ENCODE measurements at places on chromosomes 3 and 15.

GRCh38 chr3:56980798-56981390 lies 79.6 kb upstream of the SPATA12 start:
- no peak for DNase-seq

GRCh38 chr3:138043266-138044029 lies 33.5 kb downstream of the CLDN18 start:
- no peak for DNase-seq

DNA sequence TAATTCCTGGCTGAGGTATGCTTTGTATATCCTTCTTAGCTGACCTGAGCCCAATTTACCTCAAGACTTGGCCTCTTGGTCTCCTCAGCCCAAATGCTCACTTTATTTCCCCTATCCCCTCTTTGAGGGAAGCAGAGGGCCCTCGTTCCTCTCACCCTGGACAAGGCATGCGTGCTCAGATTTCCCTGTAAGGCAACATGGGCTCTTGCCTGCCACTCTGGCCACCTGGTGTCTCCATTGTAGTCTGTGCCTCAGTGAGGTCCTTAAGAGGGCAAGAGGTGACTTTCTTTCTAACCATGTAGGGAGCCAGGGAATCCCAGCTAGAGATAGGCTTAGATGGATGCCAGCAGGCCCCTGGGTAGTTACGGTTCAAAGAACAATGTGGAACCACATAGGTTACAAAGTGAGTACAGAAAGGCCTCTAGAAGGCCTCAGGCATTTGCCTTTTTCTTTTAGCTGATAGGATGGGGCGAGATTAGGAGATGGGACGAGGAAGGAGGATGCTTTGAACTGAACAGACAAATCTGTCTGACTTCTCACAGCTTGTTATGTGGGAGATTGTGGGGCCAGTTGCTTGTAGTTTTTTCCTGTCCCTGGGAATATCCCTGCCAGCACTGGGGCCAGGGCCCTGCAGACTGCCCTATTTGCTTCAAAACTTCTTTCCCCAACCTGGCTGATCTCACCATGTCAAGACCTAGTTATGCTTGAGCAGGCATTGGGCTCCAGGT lies 1.1 kb upstream of the INTS14 start:
- DNase-seq: no peak

DNA sequence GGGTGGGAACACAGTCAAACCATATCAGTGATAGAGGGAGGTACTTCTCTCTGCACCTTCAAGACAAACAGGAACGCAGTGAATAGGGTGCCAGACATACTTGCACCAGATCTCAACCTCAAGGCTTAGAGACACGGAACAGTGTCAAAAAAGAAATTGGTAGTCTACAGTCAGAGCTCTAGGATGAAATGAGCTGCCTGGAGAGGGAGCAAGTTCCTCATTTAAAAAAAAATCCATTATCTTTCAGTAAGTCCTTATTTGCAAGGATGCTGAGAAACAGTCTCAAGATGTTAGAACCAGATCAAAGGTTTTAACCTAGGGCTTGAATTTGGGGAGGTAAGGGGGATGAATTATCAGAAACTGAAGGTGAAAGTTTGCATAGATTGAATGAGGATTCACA lies 20.2 kb upstream of the LMCD1 start:
- no peak for DNase-seq

- DNase-seq: no peak
Measured at GRCh38 chr15:29090617-29091466, 178.8 kb downstream of the NSMCE3 start.

DNA sequence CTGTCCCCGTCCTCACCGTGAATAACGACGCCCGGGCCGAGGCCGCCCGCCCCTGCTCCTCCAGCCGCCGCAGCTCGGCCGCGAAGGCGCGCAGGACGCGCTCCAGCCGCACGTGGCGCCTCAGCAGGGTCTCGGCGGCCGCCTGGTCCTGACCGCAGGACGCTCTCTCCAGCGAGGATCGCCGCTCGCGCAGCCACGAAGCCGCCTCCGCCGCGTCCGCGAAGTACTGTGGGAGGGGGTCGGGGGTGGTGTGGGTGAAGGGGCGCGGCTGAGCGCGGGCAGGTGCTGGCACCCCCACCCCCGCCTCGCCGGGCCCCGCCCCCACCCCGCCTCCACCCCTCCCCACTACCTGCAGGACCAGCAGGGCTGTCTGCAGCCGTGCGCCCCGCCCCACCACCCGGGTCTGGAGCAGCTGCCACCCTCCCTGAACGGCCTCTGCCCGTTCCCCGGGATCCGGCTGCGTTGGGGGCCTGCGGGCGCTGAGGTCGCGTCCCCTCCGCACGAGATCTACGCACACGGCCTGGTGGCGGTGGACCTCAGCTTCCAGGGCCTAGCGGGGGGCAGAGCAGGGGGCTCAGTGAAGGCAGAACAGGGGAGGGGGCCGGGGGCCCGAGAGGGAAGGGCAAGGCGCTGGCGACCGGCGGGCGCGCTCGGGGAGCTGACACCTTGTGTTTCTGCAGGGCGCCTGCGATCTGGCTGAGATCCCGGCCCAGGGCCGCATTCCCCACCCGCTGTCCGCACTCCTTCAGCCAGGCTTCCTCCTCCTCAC lies 11.7 kb downstream of the SPTBN5 start:
- DNase-seq: no peak

DNA sequence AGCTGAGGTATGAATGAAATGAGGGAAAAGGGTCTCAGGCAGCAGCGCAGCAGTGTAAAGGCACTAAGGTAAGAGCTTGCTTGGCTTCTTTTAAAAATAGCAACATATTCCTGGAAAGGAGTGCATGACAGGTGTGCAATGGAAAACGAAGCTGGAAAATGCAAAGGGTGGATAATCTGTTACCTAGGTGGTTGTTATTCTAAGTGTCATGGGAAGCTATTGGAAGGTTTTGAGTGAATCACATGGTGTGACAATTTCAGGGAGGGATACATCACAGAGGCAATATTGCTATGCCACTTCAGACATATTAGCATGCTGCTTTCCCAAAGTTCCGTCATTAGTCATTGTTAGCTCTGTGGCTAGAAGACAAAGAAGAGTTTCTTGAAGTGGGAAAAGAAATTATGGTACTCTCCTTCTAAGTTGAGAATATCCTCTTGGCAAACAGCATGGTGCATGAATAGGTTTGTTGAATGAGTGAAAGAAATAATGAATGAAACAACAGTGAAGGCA lies 28.7 kb upstream of the TMEM45A start:
- DNase-seq: no peak

GRCh38 chr15:82621970-82622369 lies 25.2 kb downstream of the CPEB1 start:
- DNase-seq: no peak

- no peak for DNase-seq
Measured at GRCh38 chr15:85488997-85489396, 108.6 kb downstream of the AKAP13 start.

DNA sequence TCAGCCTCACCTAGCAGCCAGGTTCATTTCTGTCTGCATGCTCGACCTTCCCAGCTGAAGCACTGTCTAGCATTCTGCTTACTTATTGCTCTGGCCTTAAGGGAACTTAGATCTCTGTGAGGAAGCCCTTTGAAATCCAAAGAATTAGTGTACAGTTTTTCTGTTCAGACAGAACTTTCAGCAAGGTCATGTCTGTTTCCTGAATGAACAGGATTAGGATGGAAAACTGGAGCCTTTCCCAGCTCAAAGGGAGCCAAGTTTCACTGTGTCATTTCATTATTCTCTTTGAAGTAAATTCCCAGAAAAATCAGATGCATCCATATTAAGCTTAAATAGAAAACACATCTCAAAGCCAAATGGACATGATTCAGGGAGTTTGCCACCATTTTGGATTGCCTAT lies 457.3 kb upstream of the KCNMB2 start:
- no peak for DNase-seq

DNA sequence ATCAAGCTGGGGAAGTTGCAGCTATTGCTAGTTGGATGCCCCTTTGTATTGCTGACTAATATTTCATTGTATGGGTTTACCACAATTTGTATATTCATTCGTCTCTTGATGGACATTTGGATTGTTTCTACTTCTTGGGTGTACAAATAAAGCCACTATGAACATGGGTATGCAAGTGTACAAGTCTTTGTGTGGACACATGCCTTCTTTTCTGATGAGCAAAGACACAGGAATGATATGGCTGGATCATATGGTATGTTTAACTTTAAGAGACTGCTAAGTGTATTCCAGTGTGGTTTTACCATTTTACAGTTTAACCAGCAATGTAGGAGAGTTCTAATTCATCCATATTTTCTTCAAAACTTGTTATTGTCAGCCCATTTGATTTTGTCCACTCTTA lies 32.2 kb downstream of the NECTIN3 start:
- DNase-seq: no peak

- DNase-seq: no peak
Measured at GRCh38 chr3:33848624-33849347, 50.4 kb downstream of the PDCD6IP start.

DNA sequence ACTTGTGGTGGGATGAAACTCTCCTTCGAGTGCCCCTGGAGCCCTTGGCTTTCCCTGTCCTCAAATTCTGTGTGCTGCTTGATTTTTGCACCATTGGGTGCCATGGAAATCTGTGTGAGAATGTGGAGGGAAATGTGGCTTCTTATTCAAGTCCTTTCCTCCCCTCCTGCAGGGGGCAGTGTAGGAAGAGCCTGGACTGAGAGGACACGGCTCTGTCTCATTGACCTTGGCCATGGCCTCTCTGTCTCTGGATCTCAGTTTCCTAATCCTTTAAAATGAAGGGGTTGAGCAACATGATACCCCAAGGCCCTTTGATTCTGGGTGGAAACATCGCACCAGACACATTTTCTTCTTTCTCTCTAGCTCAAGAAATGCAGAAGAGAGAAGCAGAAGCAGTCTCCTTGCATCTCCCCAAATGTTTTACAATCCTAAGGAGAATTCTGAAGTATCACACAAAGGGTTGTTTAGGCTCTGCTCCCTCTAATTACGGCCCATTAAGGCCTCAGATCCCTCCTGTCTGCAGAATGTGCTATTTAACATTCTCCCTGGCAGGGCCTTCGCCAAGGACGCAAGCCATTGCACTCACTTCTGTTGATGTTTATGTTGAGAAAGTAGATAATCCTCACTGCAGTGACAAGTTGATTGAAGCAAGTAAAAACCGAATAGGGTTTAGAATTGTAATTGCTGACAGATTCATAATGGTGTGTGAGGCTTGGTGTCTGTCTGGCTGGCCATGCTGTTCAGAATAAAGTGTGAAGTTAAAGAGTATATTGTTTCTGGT lies 169.1 kb downstream of the TPRG1 start:
- DNase-seq: no peak

DNA sequence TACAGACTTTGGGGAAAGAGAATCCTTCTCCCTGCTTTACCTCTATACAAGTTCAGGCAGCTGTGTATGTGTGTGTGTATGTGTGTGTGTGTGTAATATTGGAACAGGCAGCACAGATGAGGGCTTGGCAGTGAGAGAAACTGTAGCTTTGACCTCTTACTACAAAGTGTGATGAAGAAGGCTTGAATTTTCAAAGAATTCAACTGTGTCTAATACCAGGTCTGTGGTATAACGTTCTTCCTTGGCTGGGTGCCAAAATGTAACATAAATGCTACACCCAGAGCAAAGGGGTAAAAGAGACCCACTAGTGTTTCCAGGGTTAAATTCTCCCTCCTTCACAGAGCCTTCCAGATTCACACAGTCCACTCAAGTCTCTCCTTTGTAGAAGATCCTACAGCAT lies 51.1 kb downstream of the CHST2 start:
- no peak for DNase-seq

GRCh38 chr3:4395448-4395847 lies 71.6 kb downstream of the SUMF1 start:
- DNase-seq: no peak

GRCh38 chr3:143147707-143148106 lies 28.1 kb downstream of the CHST2 start:
- DNase-seq: no peak

- DNase-seq: no peak
Measured at GRCh38 chr3:55065331-55065730, 137.5 kb upstream of the LRTM1 start.

GRCh38 chr15:35436422-35436821 lies 109.5 kb downstream of the DPH6 start:
- DNase-seq: no peak

DNA sequence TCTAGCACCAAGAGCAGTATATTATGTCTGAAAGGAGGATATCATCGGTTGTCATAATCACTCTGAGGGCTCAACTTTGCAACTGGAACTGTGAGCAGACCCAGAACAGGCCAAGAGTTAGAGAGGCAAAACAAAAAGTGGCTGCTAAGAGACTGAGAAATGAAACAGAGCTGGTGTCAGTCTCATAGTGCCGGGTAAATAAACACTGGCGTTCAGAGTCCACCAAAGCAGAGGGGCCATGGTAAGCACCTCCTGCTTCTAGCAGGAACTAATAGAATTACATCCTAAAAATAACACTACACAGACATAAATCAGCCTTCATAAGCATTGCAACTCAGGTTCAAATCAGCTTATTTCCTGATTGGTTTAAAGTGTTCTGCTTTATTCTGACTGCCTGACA lies 10.3 kb upstream of the IL12A start:
- DNase-seq: no peak

DNA sequence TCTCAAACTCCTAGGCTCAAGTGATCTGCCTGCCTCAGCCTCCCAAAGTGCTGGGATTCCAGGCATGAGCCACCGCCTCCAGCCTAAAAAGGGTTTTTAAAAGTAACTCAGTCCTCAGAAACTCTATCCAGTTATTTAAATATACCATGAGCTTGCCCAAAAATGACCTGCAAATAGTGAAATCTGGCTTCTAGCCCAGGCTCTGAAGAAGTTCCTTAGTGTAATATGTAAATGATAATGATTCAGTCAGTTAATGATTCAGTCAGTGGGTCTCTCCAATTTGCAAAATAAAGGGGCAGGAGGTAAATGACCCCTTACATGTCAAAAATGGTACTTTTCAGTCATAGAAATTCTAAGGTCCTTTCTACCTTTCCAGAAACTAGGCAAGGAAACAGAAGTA lies 28.8 kb downstream of the LRRC2 start:
- DNase-seq: no peak

DNA sequence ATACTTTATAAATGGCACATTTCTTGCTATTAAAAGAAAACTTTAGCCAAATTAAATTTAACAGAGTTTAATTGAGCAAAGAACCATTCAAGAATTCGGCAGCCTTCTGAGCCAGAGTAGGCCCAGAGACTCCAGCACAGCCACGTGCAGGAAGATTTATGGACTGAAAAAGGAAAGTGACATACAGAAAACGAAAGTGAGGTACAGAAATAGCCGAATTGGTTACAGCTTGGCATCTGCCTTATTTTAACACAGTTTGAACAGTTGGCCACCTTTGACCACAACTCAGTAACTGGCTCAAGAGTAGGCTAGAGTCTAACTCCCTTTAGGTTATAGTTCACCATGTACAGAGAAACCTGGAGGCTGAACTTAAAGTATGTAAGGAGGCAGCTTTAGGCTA lies 17.6 kb downstream of the CFAP44 start:
- no peak for DNase-seq

DNA sequence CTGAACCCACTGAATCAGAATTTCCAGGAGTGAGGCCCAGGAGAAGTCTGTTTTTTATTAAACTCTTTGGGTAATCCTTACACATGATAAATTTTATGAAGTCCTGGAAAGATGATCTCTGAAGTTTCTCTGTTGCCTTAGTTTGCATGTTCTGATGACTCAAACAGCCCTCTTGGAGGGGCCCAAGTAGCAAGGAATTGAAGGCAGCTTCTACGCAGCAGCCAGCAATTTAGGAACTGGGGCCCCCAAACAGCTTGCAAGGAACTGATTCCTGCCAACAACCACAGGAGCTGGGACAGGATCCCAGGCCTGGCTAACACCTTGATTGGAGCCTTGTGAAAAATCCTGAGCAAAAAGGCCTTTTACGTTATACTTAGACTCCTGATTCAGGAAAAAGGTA lies 5.4 kb upstream of the ACP3 start:
- no peak for DNase-seq

GRCh38 chr3:105801397-105801796 lies 67.4 kb downstream of the CBLB start:
- no peak for DNase-seq

GRCh38 chr3:183369117-183369516 lies 59.3 kb downstream of the MCF2L2 start:
- no peak for DNase-seq

All from brain pericyte (primary cell).